ENCODE measurements at places on chromosomes 11 and 22. TPM values are rescaled to one million over a fixed set of nuclear protein-coding genes. Genes with fewer than 3 reads are reported as not detected.

BTBD10 gene
- total RNA-seq, result 17.5 TPM

MEI1 gene
- 28.4 TPM for total RNA-seq

ZC3H12C gene
- total RNA-seq, result 0.45 TPM

TPH1 gene
- total RNA-seq, result 0.23 TPM

OR51V1 gene
- total RNA-seq, result not detected

PIH1D2 gene
- 0.61 TPM for total RNA-seq

MICALL1 gene
- total RNA-seq, result 10.2 TPM

DNA sequence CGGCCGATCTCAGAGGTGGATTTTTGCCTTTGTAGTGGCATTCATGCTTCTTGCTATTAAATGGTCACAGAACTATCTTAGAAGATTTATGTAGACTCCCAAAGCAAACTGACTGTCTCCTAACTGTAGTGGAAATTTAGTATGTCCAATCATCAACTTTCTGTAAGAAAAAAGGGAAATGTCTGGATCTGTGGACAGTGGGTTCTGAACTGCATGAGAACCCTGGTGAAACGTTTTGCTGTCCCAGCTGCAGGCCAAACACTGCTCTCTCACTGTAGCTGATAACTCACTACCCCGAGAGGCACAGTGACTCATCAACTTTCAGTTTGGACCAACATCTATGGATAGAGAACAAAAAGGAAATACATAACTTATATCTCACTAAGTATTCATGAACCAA is 387.1 kb downstream of the SOX6 start:
- no peaks in the 10 kb centered on the region for H3K27me3 ChIP-seq
- H3K4me3 ChIP-seq, result no peak overlapping the region
- DNase-seq, result no peak
- no peak overlapping the region for H3K27ac ChIP-seq
- peaks cover 2% of the 10 kb centered on the region for H3K4me1 ChIP-seq

DNA sequence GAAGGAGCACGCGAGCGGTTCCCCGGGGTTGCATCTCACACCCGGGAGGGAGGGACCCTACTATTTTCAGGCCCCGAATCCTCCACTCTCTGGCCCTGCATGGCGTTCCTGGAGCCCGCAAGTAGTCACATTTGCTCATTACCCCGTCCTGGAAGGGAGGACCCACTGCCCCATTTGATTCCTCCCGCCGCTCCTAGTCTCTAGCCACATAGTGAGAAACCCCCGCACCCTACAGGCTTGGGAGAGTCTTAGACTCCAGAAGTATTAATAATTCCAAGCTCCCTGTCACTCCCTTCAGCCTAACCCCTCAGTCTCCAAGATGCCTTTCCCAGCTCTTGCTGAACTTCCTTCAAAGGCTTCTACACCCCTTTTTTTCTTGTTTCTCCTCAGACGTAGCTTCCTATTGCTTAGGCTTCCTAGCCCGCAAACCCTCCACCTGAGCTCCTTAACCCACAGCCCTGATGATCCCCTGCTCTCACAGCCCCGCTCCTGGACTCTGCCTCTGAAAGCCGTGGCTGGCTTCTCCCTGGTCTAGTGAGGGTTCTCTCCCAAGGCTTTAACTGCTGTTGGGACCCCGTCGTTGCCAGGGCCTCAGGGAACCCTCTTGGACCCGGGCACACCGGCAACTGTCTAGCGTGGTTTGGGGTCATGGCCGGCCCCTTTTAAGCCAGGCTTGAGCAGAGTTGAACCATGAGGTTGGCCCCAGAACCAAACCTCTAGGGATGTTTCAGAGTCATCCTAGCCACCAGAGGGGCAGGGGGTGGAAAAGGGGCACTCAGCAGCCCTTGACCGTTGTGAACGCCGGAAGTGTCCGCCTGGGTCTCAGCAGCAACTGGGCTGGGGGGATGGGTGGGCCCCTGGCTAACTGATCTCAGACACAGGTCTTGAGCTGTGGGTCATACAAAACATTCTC is 862 bp downstream of the GGA1 start:
- peak overlapping the region; percentile 91 for H3K4me3 ChIP-seq
- DNase-seq, result no peak
- peaks cover 6% of the 10 kb centered on the region for H3K36me3 ChIP-seq
- peaks cover 43% of the 10 kb centered on the region for H3K4me1 ChIP-seq
- H3K27me3 ChIP-seq, result no peaks in the 10 kb centered on the region
- H3K27ac ChIP-seq, result peak overlapping the region; percentile 85

GRCh38 chr22:29102300-29102699 is 29.5 kb downstream of the KREMEN1 start:
- no peak overlapping the region for H3K27ac ChIP-seq
- H3K4me1 ChIP-seq, result no peaks in the 10 kb centered on the region
- no peak for DNase-seq
- H3K4me3 ChIP-seq, result no peak overlapping the region

DNA sequence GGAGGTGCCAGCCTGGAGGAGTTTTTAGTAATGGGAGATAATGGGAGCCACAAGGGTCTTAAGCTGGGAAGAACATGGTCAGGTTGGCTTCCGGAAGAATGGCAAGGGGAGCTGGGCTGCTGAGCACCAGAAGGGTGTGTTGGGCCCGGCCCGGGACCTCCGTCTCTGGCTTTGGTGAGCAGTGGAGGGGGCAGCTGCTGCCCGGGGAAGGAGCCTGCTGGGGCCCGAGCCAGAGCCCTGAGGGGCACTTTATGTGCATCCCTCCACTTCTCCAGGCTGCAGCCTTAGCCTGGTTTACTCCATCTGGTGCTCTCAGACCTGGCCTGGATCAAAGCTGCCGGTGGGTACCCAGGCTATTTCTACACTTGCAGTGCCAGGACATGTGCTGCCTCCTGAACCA is 8.7 kb upstream of the NPAS4 start:
- peaks cover 11% of the 10 kb centered on the region for H3K4me1 ChIP-seq
- H3K36me3 ChIP-seq, result no peaks in the 10 kb centered on the region
- H3K27ac ChIP-seq, result no peak overlapping the region
- peaks cover 38% of the 10 kb centered on the region for H3K27me3 ChIP-seq
- H3K4me3 ChIP-seq, result no peak overlapping the region

GRCh38 chr22:46580940-46581537 is 39.1 kb upstream of the GRAMD4 start:
- H3K4me1 ChIP-seq, result peaks cover 26% of the 10 kb centered on the region
- no peaks in the 10 kb centered on the region for H3K36me3 ChIP-seq
- no peaks in the 10 kb centered on the region for H3K27me3 ChIP-seq

GRCh38 chr11:121536126-121536525 is 83.4 kb upstream of the SORL1-AS1 start:
- no peak for DNase-seq
- H3K4me3 ChIP-seq, result no peak overlapping the region
- no peak overlapping the region for H3K27ac ChIP-seq
- peaks cover 44% of the 10 kb centered on the region for H3K36me3 ChIP-seq
- no peaks in the 10 kb centered on the region for H3K27me3 ChIP-seq
- peaks cover 70% of the 10 kb centered on the region for H3K4me1 ChIP-seq

GRCh38 chr11:23711981-23712380 is 784.9 kb upstream of the LUZP2 start:
- no peak overlapping the region for H3K27ac ChIP-seq
- H3K36me3 ChIP-seq, result no peaks in the 10 kb centered on the region
- no peak for DNase-seq
- no peaks in the 10 kb centered on the region for H3K4me1 ChIP-seq
- H3K4me3 ChIP-seq, result no peak overlapping the region
- H3K27me3 ChIP-seq, result no peaks in the 10 kb centered on the region

- H3K4me1 ChIP-seq, result no peaks in the 10 kb centered on the region
- no peak for DNase-seq
- no peaks in the 10 kb centered on the region for H3K36me3 ChIP-seq
- no peak overlapping the region for H3K27ac ChIP-seq
- H3K4me3 ChIP-seq, result no peak overlapping the region
These were observed 53.8 kb upstream of the PRR5 start for GRCh38 chr22:44648085-44648820.

GRCh38 chr11:9760193-9760575 is 96.3 kb downstream of the SWAP70 start:
- DNase-seq, result no peak
- H3K4me3 ChIP-seq, result peak overlapping the region; percentile 88
- H3K4me1 ChIP-seq, result peaks cover 52% of the 10 kb centered on the region
- H3K36me3 ChIP-seq, result peaks cover 15% of the 10 kb centered on the region
- peak overlapping the region; percentile 98 for H3K27ac ChIP-seq

GRCh38 chr11:45212566-45213315 is 66.3 kb downstream of the PRDM11 start:
- no peak for DNase-seq
- no peaks in the 10 kb centered on the region for H3K27me3 ChIP-seq
- H3K36me3 ChIP-seq, result no peaks in the 10 kb centered on the region
- peaks cover 3% of the 10 kb centered on the region for H3K4me1 ChIP-seq
- H3K27ac ChIP-seq, result no peak overlapping the region

DNA sequence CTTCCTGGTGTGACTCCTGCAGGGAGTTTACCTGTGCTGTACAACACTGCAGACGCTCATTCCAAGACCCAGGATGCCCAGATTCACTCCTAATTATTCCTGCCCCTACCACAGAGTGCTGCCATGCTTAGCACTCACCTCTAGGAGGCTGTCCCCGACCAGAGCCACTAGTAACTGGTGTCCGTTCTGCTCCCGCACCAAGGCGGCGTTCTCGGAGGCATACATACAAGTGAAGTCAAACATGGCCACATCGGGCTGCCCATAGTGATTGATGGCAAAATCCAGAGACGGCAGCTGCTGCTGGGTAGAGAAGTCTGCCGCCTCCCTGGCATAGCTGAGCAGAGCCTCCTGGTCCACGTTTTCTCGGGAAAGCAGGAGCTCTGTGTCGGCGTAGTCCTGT is 122.3 kb upstream of the BID start:
- no peak overlapping the region for H3K4me3 ChIP-seq
- no peak for DNase-seq
- peaks cover 15% of the 10 kb centered on the region for H3K36me3 ChIP-seq
- H3K4me1 ChIP-seq, result no peaks in the 10 kb centered on the region
- no peak overlapping the region for H3K27ac ChIP-seq

- H3K4me3 ChIP-seq, result no peak overlapping the region
- no peak overlapping the region for H3K27ac ChIP-seq
- no peaks in the 10 kb centered on the region for H3K27me3 ChIP-seq
- H3K4me1 ChIP-seq, result no peaks in the 10 kb centered on the region
- no peaks in the 10 kb centered on the region for H3K36me3 ChIP-seq
These were observed 44.3 kb upstream of the A4GALT start for GRCh38 chr22:42764895-42765363.

GRCh38 chr11:73384872-73385689 is 8.9 kb downstream of the RELT start:
- peak overlapping the region; percentile 72 for H3K27ac ChIP-seq
- H3K4me3 ChIP-seq, result peak overlapping the region; percentile 32
- DNase-seq, result peak; percentile 67
- H3K27me3 ChIP-seq, result no peaks in the 10 kb centered on the region
- peaks cover 3% of the 10 kb centered on the region for H3K36me3 ChIP-seq
- H3K4me1 ChIP-seq, result peaks cover 59% of the 10 kb centered on the region

- H3K27ac ChIP-seq, result no peak overlapping the region
- H3K36me3 ChIP-seq, result no peaks in the 10 kb centered on the region
- DNase-seq, result no peak
- peaks cover 4% of the 10 kb centered on the region for H3K27me3 ChIP-seq
- H3K4me1 ChIP-seq, result no peaks in the 10 kb centered on the region
These were observed 11.1 kb downstream of the CCDC83 start for GRCh38 chr11:85866137-85866827.

DNA sequence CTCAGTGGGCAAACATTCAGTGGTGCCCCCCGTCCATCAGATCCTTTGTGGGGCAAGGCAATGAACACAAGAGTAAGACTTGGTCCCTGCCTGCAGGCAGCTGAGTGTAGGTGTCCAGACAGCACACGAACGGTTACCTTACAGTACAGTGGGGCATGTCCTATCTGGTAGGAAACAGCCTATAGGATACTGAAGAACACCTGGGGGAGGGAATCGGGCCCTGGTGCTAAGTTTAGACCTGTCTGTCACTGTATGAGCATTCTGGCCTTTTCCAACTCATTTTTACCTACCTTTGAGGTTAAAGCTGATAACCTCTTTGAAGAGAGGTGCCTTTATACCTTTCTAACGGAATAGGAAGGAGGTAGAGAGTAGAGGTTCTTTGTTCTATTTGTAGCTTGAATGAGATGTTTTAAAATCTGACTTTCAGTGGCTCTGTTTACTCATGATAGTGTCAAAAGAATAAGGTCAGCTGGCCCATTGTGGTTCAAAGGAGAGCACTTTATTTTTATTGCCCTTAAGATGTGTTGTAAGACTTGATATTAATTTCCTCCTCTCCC is 8.9 kb downstream of the ZNRF3 start:
- no peak for DNase-seq
- no peak overlapping the region for H3K27ac ChIP-seq
- H3K4me1 ChIP-seq, result peaks cover 15% of the 10 kb centered on the region
- H3K36me3 ChIP-seq, result no peaks in the 10 kb centered on the region

GRCh38 chr11:12640355-12640754 is 33.9 kb upstream of the TEAD1 start:
- H3K27me3 ChIP-seq, result peaks cover 12% of the 10 kb centered on the region
- no peak overlapping the region for H3K27ac ChIP-seq
- H3K4me1 ChIP-seq, result peaks cover 6% of the 10 kb centered on the region
- H3K4me3 ChIP-seq, result no peak overlapping the region
- H3K36me3 ChIP-seq, result no peaks in the 10 kb centered on the region

DNA sequence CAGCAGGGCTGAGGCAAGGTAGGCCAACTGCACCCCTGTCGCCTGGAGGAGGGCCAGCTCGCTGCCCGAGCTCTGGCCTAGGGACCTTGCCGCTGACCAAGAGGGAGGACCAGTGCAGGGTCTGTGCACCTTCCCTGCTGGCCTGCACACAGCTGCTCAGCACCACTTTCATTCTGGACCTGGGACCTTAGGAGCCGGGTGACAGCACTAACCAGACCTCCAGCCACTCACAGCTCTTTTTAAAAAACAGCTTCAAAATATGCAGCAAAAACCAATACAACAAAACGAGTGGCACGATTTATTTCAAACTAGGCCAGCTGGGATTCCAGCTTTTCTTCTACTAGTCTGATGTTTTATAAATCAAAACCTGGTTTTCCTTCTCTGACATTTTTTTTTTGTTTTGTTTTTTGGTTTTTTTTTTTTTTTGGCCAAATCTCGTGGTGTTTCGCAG is 18.0 kb downstream of the RSPH14 start:
- no peaks in the 10 kb centered on the region for H3K27me3 ChIP-seq
- peaks cover 11% of the 10 kb centered on the region for H3K4me1 ChIP-seq
- H3K36me3 ChIP-seq, result no peaks in the 10 kb centered on the region
- H3K4me3 ChIP-seq, result no peak overlapping the region
- H3K27ac ChIP-seq, result no peak overlapping the region
- no peak for DNase-seq

DNA sequence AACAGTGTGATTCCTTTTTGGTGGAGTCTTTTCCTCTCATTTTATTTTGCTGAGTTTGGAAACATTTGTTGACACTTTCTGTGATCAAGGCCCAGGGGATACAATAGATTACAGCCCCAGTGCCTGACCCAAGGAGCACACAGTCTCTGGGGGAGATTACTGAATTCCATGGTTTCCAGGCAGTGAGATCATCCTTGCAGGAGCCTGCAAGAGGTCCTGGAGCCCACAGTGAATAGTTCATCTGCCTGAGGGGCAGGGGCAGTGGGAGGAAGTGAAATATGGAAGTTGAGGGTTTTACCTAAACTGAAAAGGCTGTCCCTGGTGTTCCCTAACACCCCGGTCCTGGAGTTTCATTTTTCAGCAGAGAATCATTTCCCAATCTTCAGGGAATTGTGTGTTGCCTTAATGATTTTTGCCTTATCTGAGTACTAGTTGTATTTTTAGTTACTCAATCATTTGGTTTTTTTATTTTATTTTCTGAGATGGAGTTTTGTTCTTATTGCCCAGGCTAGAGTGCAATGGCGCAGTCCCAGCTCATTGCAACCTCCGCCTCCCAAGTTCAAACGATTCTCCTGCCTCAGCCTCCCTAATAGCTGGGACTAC is 7.7 kb downstream of the CCS start:
- no peak overlapping the region for H3K27ac ChIP-seq
- no peaks in the 10 kb centered on the region for H3K27me3 ChIP-seq
- peaks cover 3% of the 10 kb centered on the region for H3K36me3 ChIP-seq

GRCh38 chr11:7576726-7577290 is 63.0 kb downstream of the PPFIBP2 start:
- no peak overlapping the region for H3K4me3 ChIP-seq
- H3K4me1 ChIP-seq, result peaks cover 34% of the 10 kb centered on the region
- peaks cover 32% of the 10 kb centered on the region for H3K27me3 ChIP-seq
- no peaks in the 10 kb centered on the region for H3K36me3 ChIP-seq
- H3K27ac ChIP-seq, result no peak overlapping the region

Measured in activated CD8-positive, alpha-beta T cell treated with anti-CD3 and anti-CD28 coated beads for 36 hours (primary cell).